ENCODE measurements at places on chromosomes 11 and 22.

DNA sequence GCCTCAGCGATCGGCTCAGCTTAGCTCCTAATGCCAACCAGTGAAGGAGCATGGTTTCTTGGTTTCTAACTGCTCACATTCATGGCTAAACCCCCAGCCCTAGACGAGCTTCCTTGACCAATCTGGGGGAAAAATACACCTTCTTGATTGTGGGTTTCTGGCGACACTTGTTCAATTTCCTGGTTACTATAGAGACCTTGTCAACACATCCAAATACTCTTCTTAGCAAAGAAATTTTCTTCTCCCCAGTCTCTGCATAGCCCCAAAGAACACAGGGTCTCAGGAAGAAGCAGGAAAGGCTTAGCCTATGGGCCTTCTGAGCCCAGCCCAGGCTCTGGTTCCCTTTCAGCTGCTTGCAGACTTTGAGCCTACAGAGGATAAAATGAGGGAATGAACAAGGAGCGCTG, 88.5 kb upstream of the SYT13 start:
- peaks cover 8% of the 10 kb centered on the region for H3K4me1 ChIP-seq
- DNase-seq = no peak
- no peak overlapping the region for H3K4me3 ChIP-seq
- H3K36me3 ChIP-seq = no peaks in the 10 kb centered on the region
- H3K27ac ChIP-seq = peak overlapping the region; percentile 30
- peaks cover 31% of the 10 kb centered on the region for H3K27me3 ChIP-seq

DNA sequence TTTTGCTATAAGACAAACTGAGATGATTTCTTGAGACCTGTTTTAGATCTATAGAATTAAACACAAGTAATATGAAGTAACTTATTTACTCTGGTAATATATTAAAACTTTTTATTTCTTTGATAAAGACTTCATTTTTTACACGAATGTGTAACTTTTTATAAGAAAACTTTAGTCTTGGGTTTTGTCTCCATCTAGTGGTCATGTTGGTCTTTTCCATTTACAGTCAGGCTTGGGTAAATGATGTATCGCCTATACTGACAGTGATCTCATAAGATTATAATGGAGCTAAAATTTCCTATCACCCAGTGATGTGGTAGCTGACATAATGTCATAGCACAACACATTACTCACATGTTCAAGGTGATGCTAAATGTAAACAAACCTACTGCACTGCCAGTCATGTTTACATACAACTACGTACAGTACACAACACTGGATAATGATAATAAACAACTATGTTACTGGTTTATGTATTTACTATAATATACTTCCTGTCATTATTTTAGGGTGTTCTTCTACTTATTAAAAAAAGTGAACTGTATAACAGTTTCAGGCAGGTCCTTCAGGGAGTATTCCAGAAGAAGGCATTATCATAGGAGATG, 7.5 kb upstream of the C11orf97 start:
- no peak overlapping the region for H3K27ac ChIP-seq
- H3K36me3 ChIP-seq = peaks cover 17% of the 10 kb centered on the region
- DNase-seq = no peak
- no peak overlapping the region for H3K4me3 ChIP-seq
- no peaks in the 10 kb centered on the region for H3K27me3 ChIP-seq

GRCh38 chr22:49755631-49756001, 72.1 kb downstream of the BRD1 start:
- H3K4me3 ChIP-seq = no peak overlapping the region
- no peaks in the 10 kb centered on the region for H3K27me3 ChIP-seq
- H3K4me1 ChIP-seq = no peaks in the 10 kb centered on the region
- no peak for DNase-seq
- no peak overlapping the region for H3K27ac ChIP-seq

DNA sequence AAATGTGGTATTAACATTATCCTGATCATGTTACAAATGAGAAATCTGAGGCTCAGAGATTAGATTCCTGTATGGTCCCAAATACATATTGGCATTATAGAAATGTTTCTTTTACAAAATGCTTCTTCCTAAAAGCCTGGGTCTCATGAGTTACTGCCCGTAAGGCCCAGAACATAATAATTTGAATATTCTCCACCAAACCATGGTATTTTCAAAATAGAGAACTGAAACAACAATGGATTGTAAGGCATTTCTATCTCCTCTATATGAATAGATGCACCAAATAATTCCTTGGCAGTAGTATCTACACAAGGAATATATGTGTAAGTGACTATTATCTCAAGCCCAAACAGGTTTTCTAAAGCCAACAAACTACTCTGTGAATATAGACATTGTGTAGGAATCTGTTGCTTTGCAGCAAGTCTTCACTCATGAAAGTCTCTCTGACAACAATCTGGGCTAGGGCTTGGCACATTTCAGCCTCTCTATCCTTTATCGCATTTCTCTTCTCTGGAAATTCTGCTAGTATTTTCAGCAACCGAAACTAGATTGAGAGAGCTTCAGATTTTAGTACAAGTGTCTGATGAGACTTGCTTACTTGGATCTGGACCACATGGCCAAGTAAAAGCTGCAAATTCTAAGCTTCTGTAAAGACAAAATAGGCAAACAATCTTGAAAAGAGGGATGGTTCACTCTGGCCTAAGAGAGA, 112.8 kb upstream of the ARHGAP20 start:
- H3K4me1 ChIP-seq = no peaks in the 10 kb centered on the region
- no peak for DNase-seq
- no peak overlapping the region for H3K4me3 ChIP-seq
- no peak overlapping the region for H3K27ac ChIP-seq
- H3K36me3 ChIP-seq = no peaks in the 10 kb centered on the region
- H3K27me3 ChIP-seq = no peaks in the 10 kb centered on the region

GRCh38 chr11:17529844-17530185, 14.4 kb downstream of the USH1C start:
- no peaks in the 10 kb centered on the region for H3K36me3 ChIP-seq
- H3K27me3 ChIP-seq = no peaks in the 10 kb centered on the region
- H3K4me1 ChIP-seq = no peaks in the 10 kb centered on the region

GRCh38 chr11:33211580-33211979, 45.6 kb upstream of the HIPK3 start:
- H3K27ac ChIP-seq = no peak overlapping the region
- H3K27me3 ChIP-seq = no peaks in the 10 kb centered on the region
- DNase-seq = no peak
- H3K4me3 ChIP-seq = no peak overlapping the region
- H3K4me1 ChIP-seq = no peaks in the 10 kb centered on the region

GRCh38 chr11:87012089-87012488, 25.6 kb upstream of the TMEM135 start:
- H3K4me3 ChIP-seq = no peak overlapping the region
- no peak for DNase-seq
- no peaks in the 10 kb centered on the region for H3K36me3 ChIP-seq
- no peak overlapping the region for H3K27ac ChIP-seq

DNA sequence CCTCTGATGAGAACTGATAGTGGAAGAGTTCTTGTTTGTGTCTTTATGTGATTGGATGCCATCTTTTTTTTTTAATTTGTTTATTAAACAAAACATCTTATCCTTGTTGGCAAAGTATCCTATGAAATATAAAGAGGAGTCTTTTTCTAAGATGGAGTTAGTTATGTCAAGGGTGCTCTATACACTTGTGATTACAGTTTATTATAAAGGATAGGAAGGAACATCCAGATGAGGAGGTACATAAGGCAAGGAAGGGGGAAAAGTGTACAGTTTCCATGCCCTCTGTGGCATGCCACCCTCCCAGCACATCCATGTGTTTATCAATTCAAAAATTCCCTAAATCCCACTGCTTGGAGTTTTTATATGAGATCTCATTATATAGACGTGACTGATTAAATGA, 7.4 kb upstream of the RBMXL2 start:
- no peak overlapping the region for H3K4me3 ChIP-seq
- H3K27me3 ChIP-seq = no peaks in the 10 kb centered on the region
- no peaks in the 10 kb centered on the region for H3K4me1 ChIP-seq
- H3K27ac ChIP-seq = no peak overlapping the region

GRCh38 chr22:49212002-49212401, 615.7 kb downstream of the BRD1 start:
- peaks cover 31% of the 10 kb centered on the region for H3K27me3 ChIP-seq
- H3K27ac ChIP-seq = no peak overlapping the region
- no peaks in the 10 kb centered on the region for H3K36me3 ChIP-seq
- no peak for DNase-seq
- H3K4me3 ChIP-seq = no peak overlapping the region

DNA sequence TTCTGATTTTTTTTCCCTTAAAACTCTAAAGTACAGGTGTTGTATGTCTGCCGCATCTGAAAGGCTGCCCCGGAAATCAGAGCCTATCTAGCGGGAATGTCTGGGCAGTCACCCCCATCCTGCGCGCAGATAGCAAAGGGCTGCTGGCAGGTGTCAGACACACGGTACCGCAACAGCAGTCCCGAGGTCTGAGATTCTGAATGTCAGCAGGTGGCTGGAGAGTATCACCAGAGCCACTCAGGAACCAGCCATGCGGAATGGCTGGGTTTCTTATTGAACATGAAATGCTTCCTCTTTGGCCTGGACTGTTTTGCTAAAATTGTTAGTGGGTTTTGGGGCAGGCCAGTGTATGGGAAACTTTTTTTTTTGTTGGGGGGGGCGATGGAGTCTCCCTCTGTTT, 53.3 kb downstream of the CERK start:
- H3K36me3 ChIP-seq = peaks cover 31% of the 10 kb centered on the region
- H3K27ac ChIP-seq = no peak overlapping the region
- H3K27me3 ChIP-seq = no peaks in the 10 kb centered on the region
- H3K4me1 ChIP-seq = peaks cover 5% of the 10 kb centered on the region
- no peak for DNase-seq
- H3K4me3 ChIP-seq = no peak overlapping the region

GRCh38 chr22:45091254-45091854, 72.4 kb upstream of the NUP50 start:
- no peak overlapping the region for H3K4me3 ChIP-seq
- H3K36me3 ChIP-seq = no peaks in the 10 kb centered on the region
- no peak for DNase-seq
- no peaks in the 10 kb centered on the region for H3K4me1 ChIP-seq
- no peaks in the 10 kb centered on the region for H3K27me3 ChIP-seq

DNA sequence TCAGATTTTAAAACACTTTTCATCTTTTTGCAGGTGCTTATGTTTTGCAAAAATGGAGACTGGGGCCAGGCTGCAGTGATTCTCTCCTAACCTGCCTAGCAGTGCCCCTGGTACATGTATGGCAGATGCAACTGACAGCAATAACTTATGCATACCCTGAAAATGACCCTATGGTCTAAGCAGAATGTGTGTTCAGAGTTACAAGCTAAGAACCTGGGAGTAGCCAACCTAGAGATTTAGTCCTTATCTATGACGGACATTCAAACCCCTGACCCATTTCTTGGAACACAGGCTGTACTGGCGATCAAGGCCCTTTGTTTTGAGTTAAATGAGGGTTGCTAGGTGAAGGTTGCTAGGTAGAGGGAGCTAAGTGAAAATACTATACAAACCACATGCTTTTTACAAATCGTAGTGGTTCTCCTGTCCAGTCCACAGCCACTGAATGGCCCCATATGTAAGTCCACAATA, 184.9 kb upstream of the SESN3 start:
- H3K36me3 ChIP-seq = no peaks in the 10 kb centered on the region
- no peak for DNase-seq
- H3K27ac ChIP-seq = no peak overlapping the region
- H3K4me1 ChIP-seq = no peaks in the 10 kb centered on the region
- no peak overlapping the region for H3K4me3 ChIP-seq
- H3K27me3 ChIP-seq = no peaks in the 10 kb centered on the region
